ENCODE measurements at places on chromosomes 13 and 19.

GRCh38 chr13:49395451-49395865 is 48.4 kb downstream of the CAB39L start:
- DNase-seq: no peak

DNA sequence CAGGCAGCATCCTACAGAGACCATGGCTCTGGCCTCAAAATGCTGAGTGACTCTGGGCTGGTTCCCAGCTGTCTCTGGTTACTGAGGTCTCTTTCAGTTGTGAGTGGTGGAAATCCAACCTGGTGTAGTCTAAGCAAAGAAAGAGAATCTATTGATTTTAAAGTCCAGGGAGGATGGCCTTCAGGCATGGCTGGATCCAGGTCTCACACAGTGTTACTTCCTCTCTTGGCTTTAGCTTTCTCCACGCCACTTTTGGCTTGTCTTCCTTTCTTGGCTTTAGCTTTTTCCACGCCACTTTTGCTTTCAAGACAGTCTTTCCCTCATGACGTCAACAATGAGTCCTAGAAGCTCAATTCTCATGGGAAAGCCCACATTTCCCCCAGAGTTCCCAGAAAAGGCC is 4.1 kb downstream of the CYP4F3 start:
- no peak for DNase-seq

DNA sequence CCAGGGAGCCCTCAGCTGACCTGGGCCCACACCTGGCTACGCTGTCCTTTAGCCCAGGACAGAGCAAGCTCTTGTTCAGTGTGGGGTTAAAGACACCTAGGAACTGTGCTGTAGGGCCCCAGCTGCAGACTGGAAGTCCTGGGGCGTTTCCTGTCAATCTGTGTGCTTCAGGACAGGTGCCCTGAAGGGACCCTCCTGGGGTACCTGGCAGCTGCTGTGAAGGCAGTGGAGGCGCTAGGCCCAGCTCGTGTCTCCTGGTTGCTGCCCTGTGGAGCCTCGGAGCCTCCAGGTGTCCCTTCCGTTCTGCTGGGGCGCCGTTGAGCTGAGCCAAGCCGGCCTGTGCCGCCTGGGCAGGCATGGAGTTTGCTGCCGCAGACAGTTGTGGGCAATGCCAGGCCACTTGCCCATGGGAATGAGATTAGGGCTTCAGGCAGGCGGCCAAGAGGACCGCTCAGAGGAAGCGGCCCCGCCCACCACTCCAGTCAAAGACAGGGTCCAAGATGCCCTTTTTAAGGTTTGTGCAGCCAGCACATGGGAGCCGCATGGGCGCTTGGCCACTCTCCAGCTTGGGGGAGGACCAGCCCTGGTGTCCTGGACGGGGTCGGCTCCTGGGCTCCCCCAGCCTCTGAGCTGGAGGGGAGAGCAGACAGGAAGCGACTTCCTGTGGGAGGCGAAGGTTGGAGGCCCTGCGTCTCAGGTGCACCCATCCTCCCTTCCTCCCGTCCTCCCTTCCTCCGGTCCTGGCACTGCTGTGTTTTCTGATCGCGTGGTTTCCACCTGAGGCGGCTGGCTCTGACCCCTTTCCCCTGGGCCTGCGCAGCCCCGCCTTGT is 4.0 kb downstream of the PTBP1 start:
- DNase-seq: peak; percentile 40

GRCh38 chr19:41877916-41878905 is 1.1 kb downstream of the CD79A start:
- DNase-seq: peak; percentile 64

GRCh38 chr13:100423375-100423774 is 165.2 kb downstream of the GGACT start:
- DNase-seq: no peak

GRCh38 chr19:44894052-44894400 is 3.0 kb downstream of the TOMM40 start:
- DNase-seq: no peak

DNA sequence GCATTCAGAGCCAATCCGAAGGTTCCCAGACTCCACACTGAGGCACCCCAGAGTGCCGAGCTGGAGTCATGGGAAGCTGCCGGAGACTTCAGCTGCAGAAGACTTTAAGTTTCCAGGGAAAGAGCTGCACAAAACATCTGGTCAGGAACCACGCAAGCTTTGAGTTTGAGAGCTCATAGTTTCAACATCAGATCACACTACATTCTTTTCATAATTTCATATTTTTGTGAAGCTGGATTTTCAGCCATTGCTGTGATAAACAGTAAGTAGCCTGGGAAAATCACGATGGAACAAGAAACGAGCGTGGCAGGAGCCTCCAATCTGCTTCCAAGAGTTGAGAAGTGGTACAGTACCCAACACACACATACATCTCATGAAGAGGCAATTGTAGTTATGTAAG is 25.5 kb upstream of the ATP12A start:
- no peak for DNase-seq

GRCh38 chr19:40380199-40381037 is 9.6 kb downstream of the HIPK4 start:
- no peak for DNase-seq

GRCh38 chr13:105345730-105346129 is 1189.7 kb downstream of the EFNB2 start:
- no peak for DNase-seq

All from activated CD8-positive, alpha-beta T cell treated with anti-CD3 and anti-CD28 coated beads for 36 hours (primary cell).